ENCODE measurements at places on chromosomes 5 and 9.

- no peak for DNase-seq
These were observed 1.9 kb upstream of the NPR2 start for GRCh38 chr9:35789541-35789940.

GRCh38 chr9:73761905-73762304 is 610.2 kb downstream of the ANXA1 start:
- no peak for DNase-seq

GRCh38 chr9:72205513-72205912 is 56.3 kb downstream of the GDA start:
- no peak for DNase-seq

- no peak for DNase-seq
These were observed 1018.4 kb upstream of the ARRDC3 start for GRCh38 chr5:92401492-92401891.

DNA sequence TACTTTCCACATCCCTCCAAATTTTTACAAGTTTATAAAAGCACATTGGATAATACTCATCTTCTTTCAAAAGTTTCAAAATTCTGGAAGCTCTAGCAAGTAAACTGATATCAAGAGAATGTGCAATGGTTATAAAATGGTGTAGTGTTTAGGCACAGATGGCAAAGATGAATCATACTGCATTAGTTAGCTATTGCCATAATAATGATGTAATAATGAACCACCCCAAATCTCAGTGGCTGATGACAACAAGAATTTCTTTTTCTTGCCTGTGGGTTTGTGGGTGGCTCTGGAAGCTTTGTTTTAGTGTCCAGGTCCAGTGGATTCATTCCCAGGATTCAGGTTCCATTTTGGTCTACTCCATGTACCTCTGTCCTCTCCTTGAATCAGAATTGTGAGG is 319.0 kb downstream of the BRINP1 start:
- no peak for DNase-seq

DNA sequence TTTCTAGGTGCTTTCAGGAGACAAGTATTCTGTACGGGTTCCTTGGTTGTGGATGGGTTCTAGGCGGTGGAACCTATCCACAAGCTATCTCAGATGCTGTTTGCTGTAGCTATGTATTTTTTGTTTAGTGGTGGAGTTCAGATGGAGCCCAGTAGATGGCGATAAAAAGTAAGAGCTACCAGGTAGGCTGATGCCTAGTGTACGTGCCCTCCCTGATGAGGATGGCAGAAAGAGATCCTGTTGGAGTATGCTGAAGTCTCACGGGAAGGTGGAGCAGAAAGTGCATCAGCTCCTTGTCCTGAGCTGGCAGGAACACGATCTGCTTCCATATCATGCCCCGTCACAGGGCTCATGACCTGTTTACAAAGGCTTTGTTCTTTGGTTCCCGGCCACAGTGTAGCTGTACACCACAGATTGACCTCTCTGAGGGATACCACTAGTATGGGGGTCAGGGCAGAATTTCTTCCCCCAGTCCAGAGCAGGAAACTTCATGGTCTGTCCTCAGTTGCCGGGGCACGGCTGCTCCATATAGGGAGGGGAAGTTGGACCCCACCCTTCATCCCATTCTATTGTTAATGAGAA is 12.6 kb upstream of the UGT3A2 start:
- DNase-seq = peak; percentile 11
